Activated naive CD4-positive, alpha-beta T cell (primary cell): ENCODE measurements at places on chromosomes 12 and 14.

DNA sequence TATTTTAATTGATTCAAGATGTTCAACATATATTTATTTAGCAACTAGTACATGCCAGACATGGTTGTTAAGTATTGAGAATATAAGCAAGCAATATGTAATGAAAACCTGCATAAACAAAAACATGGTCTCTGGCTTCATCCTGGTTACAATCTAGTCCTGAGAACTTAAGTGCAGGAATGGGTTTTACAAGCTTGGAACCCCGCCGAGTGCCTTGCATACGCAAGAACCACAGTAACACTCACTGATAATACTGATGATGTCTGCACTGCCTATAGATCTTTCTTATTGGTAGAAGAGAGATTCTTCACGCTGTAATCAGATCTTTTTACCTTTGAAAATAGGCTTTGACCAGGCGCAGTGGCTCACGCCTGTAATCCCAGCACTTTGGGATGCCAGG is 22.9 kb upstream of the CALM1 start:
- DNase-seq: no peak

DNA sequence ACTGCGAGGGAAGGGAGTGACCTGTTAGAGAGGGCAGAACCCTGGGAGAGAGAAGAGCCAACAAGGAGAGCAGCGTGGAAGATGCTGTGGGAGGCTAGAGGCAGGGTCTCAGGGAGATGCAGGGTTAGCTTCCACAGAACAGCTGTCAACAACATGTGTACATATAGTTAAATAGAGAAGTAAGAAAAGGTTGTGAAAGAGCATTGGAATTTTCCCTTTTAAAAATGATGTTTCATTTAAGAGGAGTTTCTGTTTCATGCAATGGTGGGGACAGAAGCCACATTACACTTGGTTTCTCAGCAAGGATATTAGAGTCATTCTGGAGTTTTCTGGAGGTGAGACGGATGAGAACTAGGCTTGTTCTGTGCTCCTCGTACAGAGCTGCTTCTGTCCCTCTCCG is 23.8 kb upstream of the TBC1D30 start:
- no peak for DNase-seq

GRCh38 chr14:87325741-87326140 is 667.2 kb downstream of the GALC start:
- DNase-seq: no peak

DNA sequence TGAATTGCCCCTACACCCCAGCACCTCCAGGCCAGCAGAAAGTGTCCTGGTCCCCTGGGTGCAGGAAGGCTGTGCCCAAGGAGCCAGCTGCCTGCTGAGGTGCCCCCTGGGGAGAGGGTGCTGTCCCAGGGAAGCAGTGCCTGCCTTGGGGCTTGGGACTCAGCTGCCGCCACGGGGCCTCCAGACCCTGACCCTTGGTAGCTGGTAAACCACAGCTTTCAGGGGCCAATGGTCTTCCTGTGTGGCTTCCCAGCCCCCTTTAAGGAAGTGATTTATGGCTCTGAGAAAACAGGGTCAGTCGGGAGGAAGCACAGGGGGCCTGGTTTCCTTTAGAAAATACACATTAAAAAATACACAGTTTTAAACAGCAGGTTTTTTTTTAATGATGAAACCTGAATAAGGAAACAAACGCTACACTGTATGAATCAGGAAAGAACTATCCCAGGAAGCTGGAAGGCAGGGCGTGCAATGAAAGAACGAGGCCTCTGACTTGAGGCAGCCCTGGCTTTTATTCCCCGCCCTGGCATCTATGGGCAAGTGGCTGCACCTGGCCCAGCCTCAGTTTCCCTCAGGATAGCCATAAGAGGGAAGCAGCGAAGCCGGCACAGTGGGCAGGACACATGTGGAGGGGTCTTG is 40.6 kb upstream of the EML1 start:
- no peak for DNase-seq

DNA sequence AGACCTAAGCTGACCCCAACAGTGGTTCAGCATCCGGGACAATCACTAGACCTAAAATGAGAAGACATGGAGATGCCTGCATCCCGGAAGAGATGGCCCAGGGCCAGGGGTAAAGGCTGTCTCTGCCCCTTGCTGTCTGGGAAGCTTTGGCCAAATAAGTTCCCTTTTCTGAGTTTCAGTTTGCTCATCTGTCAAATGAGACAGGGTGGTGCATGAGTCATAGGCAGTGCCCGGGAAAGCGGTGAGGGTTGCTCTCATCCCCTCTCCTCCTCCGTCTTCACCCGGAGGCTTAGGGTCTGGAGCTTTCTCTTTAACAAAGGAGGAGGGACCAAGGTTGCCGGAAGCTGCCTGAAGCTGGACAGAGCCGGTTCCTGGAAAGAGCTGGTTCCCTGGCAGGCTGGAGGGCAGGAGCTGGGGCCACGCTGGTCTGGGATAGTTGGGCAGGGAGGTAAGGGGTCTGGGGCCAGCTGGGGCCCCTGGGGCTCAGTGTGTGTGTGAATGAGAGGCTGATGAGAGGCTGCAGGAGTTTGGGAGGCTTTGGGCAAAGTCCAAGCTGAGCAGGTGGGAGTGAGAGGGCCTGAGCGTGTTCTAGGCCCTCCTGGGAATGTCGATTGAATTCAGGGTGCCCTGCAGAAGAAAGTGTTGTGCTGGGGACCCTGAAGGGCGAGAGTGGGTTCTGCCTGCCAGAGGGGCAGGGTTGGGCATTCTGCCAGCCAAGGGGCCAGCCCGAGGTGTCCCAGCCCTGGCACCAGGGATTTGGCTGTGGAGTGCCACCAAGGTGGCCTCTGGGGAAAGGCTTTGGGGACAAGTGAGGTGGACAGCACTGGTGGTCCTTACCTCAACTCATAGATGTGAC is at the start of gene SDSL:
SDSL (plus strand) TSS at position 351 of the 856 bp plus-strand sequence. CDS start 5,603 bp downstream, outside the sequence.
- DNase-seq: no peak

GRCh38 chr14:79091381-79091963 is 921.3 kb downstream of the NRXN3 start:
- DNase-seq: no peak

- DNase-seq: no peak
These were observed 217.3 kb downstream of the MON2 start for GRCh38 chr12:62683776-62684569.

DNA sequence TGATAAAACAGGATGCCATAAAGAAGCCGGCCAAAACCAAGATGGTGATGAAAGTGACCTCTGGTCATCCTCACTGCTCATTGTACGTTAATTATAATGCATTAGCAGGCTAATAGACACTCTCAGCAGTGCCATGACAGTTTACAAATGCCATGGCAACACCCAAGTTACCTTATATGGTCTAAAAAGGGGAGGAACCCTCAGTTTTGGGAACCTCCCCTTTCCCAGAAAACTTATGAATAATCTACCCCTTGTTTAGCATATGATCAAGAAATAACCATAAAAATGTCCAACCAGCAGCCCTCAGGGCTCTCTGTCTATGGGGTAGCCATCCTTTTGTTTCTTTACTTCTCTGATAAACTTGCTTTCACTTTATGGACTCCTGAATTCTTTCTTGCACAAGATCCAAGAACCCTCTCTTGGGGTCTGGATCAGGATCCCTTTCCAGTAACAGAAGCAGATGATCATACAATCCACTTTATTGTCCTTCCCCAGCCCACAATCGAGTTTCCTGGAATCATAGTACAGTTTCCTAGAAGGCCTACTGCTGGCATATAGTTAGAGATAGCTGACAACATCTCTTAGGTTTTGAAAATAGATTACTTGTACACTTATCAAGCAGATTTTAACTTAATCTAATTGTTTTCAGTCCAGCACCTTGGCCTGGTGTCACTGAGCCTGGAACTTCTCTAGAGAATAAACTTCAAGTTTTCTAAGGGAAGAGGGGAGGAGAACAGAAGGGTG is 266.7 kb upstream of the HMGA2 start:
- no peak for DNase-seq

DNA sequence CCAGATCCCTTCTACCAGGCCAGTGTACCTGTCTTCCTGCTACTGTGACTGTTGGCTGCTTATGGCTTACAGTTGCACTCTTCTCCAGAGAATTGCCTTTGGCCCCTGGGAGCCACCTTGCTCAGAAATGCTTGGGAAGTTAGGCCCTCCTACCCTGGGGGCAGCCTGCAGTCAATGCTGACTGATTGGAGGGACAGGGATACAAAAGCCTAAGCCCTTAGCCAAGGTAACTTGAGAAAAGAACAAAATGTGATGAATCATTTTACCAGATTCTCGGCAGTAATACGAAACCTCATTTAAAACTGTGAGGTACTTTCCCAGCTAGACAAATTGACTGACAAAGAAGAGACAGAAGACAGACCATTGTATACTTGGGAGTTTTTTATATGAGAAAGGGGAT is 47.3 kb downstream of the PTCSC3 start:
- DNase-seq: no peak

DNA sequence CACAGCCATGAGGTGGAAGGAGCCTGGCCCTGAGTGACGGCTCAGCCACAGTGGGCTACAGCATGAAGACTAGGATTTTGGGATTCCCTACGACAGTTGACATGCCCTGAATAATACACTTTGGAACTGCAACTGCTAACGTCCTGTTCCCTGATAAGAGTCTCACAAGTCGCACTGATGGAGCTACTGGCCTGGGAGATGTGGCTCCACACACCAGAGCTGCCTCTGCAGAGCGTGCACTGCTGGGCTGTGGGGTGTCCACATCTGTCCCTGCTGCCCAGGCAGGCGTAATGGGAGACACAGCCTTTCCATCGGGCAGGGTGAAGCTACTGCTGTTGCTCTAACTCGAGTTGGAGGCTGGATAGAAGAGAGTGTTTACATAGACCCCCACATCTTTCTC is 42.7 kb upstream of the RASSF3 start:
- no peak for DNase-seq

DNA sequence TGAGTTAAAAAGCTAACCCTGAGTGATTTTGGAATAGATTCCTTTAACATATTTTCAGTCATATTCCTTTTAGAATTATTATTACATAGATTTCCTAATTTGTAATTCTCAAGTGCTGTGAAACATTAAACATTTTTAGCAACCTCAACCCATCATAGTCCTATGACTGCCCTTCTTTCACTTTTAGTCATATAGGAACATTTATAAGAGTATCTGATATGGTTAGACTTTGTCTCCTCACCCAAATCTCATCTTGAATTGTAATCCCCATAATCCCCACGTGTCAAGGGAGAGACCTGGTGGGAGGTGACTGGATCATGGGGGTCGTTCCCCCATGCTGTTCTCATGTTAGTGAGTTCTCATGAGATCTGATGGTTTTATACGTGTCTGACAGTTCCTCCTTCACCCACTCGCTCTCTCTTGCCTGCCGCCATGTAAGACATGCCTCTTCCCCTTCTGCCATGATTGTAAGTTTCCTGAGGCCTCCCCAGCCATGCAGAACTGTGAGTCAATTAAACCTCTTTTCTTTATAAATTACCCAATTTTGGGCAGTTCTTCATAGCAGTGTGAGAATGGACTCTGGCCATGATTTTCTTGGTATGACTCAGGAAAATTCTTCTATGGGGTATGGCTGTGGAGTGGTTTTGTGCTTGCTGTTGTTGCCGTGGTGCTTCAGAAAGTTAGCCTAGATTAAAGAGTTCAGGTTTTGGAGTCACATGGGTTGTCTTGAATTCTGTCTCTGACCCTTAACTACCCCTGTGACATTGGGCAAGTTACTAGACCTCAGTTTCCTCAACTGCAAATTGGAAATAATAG is 83.9 kb downstream of the FUT8 start:
- DNase-seq: no peak

- no peak for DNase-seq
These were observed 104.0 kb downstream of the GPR135 start for GRCh38 chr14:59360923-59361794.

GRCh38 chr12:70415987-70416386 is 49.9 kb downstream of the KCNMB4 start:
- DNase-seq: no peak

DNA sequence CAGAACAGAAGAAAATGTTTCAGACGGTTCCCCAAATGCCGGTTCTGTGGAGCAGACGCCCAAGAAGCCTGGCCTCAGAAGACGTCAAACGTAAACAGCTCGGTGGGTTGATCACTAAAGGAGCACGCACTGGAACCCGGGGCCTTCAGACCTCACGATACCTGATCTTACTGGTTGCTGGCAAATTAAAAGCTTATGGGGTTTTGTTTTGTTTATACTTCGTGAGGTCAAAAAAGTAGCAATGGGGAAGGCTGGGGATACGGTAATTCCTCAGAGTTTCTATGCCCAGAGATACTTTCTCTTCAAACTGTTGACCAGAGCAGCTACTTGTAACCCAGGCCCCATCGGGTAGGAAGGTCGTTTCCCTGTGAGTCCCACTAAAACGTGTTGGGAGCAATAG is 1.7 kb downstream of the CDKN1B start:
- DNase-seq: no peak

- DNase-seq: no peak
These were observed 24.8 kb upstream of the GPR68 start for GRCh38 chr14:91269076-91269991.

- no peak for DNase-seq
These were observed 107.9 kb downstream of the PTPRQ start for GRCh38 chr12:80551897-80552296.

GRCh38 chr14:30706704-30707103 is 84.6 kb downstream of the SCFD1 start:
- no peak for DNase-seq

GRCh38 chr12:121036810-121037326 is 2.2 kb downstream of the OASL start:
- no peak for DNase-seq

DNA sequence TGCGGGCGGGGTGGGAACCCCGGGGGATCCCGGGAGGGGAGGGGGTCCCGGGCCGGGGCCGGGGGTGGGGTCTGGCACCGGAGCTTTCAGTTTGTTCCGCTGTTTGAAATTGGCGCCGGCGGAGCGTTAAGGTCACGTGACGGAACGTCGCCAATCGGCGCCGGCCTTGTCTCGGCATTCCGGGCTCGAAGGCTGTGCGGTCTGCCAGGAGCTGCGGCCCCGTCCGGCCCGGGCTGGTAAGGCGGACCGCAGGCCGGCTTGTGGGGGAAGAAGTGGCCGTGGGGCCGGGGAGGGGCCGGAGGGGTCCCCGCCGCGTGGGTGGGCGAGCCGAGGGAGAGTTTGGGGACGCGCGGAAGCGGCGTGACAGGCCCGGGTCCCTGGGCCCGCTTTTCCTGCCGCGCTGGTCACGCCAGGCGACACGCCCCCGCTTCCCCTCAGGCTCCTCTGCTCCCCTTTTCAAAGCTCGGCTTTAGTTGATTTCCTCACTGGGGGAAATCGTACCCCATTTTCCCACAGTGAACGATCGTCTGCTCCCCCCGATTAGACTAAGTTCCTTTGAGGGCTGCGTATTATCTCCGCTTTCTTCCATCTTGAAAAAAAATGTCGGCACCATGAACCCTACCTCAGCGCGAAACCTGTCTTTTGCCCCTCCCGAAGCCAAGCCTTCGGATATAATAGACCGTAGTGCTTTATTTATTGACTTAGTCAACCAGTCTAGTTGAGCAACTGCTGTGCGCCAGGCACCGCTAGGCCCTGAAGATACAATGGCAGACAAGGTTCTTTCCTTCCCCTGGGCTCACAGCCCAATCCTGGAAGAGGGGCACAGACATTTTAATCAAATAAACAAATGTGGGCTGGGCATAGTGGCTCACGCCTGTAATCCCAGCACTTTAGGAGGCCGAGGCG is at the start of the genes FOXM1 and RHNO1:
FOXM1 (minus strand) TSS at position 128 of the 906 bp plus-strand sequence. CDS start 2,696 bp downstream, outside the sequence.
RHNO1 (plus strand) TSS at position 177 of the 906 bp plus-strand sequence. CDS start 8,144 bp downstream, outside the sequence.
- peak; percentile 69 for DNase-seq
